ENCODE measurements at places on chromosomes 16 and 17.
A peak's percentile ranks its signal among the peaks of the same experiment; 100 is the strongest.

DNA sequence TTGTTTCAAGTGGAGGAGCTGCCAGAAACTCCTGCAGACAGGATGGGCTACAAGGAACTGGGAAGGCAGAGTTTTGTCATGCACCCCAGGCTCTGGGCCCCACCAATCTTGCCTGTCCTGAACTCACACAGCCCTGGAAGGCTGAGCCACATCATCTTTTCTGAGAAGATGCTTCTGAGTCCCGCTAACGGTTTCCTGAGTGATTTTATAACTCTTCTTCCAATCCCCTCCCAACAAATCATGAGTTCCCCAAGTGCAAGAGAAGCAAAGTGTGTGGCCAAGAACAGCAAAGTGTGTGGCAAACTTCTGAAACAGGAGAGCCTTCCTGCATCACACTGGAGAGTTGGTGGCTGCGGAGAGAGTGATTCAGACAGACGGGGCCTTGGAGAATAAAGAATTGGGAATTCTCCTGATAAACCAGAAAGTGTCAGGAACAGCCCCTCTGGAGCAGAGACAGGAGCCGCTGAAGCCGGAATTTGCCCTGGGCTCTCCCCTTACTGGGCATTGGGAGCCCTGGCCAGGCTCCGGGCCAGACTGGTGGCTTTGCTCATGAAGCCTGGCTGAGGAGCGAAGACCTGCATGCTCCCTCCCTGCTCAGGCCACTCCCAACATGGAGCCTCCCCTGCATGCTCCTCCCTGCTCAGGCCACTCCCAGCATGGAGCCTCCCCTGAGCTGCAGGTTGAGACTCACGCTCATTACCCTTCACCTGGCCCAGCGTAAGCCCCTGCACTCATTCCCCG, 47.2 kb downstream of the PITPNM3 start:
- no peak for DNase-seq

- no peak for DNase-seq
Observed at GRCh38 chr17:7327501-7327900, 1.6 kb downstream of the NEURL4 start.

DNA sequence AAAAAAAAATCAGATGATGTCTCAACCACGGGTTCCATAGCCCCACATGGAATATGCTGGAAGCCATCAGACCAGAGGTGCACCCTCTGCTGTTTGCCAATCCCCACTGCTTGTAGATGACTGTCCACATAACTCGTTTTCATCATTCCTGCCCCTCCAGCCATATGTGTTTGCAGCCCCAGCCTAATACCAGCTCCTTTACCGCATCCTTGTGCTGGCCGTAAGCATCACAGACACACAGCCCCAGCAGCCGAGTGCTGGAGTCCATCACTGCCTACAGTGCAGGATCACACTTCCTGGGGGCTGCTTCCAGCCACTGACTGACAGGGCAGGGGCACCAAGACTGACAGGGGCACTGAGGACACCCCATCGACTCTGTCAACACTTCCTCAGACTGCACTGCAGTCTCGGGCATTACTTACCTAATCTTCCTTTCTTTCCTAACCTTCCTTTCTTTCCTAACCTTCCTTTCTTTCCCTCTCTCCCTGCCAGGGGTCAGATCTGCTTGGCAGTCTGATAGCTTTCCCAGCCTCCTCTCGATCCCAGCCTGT, 5.0 kb downstream of the RCVRN start:
- no peak for DNase-seq

GRCh38 chr16:30445149-30445407, 596 bp downstream of the SEPHS2 start:
- no peak for DNase-seq

- no peak for DNase-seq
Observed at GRCh38 chr17:76408037-76408849, 23.8 kb downstream of the SPHK1 start.

DNA sequence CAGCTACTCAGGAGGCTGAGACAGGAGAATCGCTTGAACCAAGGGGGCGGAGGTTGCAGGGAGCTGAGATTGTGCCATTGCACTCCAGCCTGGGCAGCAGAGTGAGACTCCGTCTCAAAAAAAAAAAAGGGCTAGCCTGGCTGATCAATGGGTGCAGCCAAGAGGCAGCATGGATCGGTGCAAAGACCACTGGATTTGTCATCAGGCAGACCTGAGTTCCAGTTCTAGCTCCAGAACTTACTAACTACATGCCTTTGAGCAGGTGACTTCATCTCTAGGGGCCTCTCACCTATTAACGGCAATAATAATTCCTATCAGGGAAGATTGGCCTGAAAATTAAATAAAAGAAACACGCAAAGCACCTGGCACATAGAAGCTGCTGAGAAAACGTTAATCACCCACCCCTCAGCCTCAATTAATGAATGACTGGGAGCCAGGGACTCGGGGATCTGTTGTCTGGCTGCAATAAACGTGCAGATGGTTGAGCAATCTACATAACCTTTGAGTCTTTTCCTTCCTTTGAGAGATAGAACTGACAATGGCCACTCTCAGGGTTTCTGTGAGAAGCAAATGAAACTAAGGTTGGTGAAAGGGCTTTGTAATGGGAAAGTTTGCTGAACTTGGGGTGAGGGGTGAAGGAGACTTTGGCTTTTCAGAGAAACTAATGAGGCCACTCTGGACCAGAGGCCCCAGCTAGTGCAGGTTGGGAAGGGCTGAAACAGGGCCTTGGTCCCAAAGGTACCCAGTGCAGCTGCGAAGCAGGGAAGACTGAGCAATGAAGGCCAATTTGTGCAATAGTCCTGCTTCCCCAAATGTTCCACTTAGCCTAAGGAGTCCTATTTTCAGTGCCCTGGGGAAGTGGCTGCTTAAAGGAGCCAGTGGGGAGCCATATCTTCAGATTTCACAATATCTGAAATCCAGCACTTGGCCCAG, 7.6 kb downstream of the SEZ6L2 start:
- DNase-seq = no peak

GRCh38 chr16:51150165-51150887, 744 bp downstream of the SALL1 start:
- DNase-seq = no peak

- peak; percentile 93 for DNase-seq
Observed at GRCh38 chr17:45296833-45297124, 20.0 kb downstream of the MAP3K14 start.

GRCh38 chr16:65932350-65933072, 434.0 kb upstream of the CDH5 start:
- no peak for DNase-seq

- peak; percentile 82 for DNase-seq
Observed at GRCh38 chr16:73172241-73172972, 124.5 kb upstream of the ZFHX3 start.

- no peak for DNase-seq
Observed at GRCh38 chr17:68763562-68763961, 162.4 kb upstream of the FAM20A start.

- no peak for DNase-seq
Observed at GRCh38 chr17:63974594-63975192, 2.0 kb upstream of the SCN4A start.

- DNase-seq = no peak
Observed at GRCh38 chr17:65185668-65186382, 48.7 kb downstream of the RGS9 start.

- no peak for DNase-seq
Observed at GRCh38 chr16:66695471-66695934, 1.0 kb downstream of the CMTM4 start.
